Natural killer cell treated with Interleukin-12 subunit alpha and Interleukin-12 subunit beta and Interleukin-15 and Interleukin-18, amount 100 ng/mL, for 72 hours (primary cell): ENCODE measurements at places on chromosomes 5 and 9. TPM values are rescaled to one million over a fixed set of nuclear protein-coding genes. Genes with fewer than 3 reads are reported as not detected.

DNA sequence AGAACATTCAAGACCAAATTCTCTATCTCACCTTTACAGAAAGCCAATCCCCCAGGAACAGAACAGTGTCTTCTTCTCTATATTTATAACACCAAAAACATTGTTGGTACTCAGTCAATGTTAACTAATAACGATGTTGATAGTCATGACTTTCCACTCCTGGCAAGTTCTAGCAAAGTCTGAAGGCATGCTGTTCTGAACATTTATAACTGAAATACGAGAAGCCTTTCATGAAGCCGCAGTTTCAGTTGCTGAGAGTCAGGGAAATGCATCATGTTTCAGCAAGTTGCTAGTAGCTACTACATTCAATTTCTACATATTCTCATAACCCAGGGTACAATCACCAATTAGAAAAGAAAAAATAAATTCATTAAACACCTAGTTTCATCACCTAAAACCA lies 301.4 kb downstream of the PDE4D start:
- H3K27me3 ChIP-seq: no peaks in the 10 kb centered on the region
- H3K27ac ChIP-seq: peak overlapping the region; percentile 80
- no peaks in the 10 kb centered on the region for H3K36me3 ChIP-seq
- H3K4me3 ChIP-seq: peak overlapping the region; percentile 66
- peaks cover 36% of the 10 kb centered on the region for H3K4me1 ChIP-seq
- DNase-seq: no peak

TMC1 gene
- not detected for total RNA-seq

CDC20B gene
- total RNA-seq: not detected

CHSY3 gene
- 0.19 TPM for total RNA-seq
